NCI-H1417 treated with DMSO at 0.1 percent for 48 hours (cell line): ENCODE measurements at places on chromosomes 6 and 20.
A peak's percentile ranks its signal among the peaks of the same experiment; 100 is the strongest.

- DNase-seq, result no peak
Measured at GRCh38 chr20:25196786-25197120, 1.2 kb downstream of the ENTPD6 start.

DNA sequence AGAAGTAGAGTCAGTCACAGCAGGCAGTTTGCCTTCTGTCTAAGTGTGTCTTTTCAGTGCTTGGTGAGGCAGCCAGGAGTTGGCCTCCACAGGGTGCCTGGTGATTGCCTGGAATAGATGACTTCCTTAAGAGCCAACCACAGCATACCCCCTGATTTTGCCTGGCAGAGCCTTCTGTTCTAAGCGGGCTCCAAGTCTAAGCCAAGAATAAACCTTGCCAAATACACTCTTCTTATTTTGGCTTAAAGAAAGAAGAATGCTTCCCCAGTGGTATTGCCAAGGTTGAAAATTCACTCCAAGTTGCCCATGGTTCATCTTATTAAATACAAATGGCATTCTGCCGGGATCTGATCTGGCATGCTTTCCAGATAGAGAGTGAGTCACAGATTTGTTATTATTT is 1424.8 kb upstream of the EYS start:
- no peak for DNase-seq

DNA sequence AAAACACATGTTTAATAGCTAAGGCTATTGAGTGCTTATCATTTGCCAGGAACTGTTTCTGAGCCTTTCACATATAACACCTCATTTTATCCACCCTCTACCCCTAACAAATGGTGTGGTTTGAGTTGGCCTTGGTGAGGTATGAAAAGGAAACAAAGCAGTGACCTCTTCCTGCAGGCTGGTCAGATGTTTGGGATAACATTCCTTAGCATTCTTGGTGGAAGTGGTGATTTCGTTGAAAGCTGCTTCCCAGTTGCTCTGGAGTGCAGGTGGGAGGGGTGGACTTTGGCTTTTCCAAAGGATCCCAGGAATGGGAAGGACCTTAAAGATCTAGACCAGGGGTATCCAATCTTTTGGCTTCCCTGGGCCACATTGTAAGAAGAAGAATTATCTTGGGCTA is 41.3 kb downstream of the CARMIL1 start:
- no peak for DNase-seq

GRCh38 chr6:92497281-92497680 is 922.1 kb downstream of the EPHA7 start:
- DNase-seq, result no peak

GRCh38 chr20:38369389-38369788 is 23.1 kb downstream of the LBP start:
- DNase-seq, result no peak

- no peak for DNase-seq
Measured at GRCh38 chr6:12344961-12345693, 55.0 kb downstream of the EDN1 start.

DNA sequence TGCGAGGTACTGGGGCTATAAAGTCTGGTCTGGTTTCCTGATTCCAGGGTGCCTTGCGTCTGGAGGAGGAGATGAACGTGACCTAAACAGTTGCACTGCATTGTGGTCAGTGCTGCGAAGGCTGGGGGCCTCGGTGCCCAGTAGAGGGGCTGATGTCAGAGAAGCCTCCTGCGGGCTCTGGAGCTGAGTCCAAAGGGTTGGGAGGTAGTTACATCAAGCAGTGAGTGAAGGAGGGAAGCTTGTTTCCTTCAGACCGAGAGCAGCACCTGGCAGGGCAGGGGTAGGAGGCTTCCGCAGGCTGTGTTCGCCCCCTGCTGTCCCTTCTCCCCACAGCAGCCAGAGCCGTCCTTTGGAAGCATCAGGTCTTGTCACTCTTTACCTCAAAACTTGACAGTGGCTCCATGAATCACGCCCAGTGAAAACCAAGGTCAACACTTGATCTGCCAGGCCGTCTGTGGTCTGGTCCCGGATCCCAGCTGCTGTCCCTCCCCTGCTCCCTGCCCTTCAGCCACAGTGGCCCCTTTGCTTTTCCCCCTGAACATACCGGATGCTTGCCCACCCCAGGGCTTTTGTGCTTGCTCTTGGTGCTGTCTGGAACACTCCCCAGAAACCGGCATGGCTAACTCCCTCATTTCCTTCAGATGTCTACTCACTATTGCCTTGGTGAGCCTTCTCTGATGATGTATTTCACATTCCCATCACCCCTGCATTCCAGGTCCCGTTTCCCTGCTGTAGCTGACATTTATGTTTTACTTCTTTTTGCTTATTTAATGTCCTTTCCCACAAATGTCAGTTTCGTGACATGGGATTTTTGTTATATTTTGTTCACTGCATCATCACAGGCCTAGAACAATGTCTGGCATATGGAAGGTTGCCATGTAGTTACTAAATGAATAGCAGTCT is 7.0 kb downstream of the DYNLRB1 start:
- no peak for DNase-seq

DNA sequence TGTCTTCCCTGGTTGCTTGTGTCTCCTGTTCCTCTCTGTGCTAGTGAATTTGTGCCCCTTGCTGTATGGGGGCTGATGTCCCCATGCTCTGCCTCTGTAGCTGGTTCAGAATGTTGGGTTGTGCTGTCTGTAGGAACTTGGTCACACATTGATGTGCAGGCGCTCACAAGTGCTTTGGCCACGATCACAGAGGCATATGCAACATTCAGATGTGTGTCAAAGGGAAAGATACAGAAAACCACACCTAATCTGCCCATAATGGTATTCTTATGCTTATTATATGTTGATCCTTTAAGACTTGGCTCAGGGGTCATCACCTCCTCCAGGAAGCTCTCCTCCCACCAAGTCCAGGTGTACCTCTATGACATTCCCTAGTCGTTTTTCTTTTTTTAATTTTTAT is 17.1 kb upstream of the DHX35 start:
- no peak for DNase-seq

DNA sequence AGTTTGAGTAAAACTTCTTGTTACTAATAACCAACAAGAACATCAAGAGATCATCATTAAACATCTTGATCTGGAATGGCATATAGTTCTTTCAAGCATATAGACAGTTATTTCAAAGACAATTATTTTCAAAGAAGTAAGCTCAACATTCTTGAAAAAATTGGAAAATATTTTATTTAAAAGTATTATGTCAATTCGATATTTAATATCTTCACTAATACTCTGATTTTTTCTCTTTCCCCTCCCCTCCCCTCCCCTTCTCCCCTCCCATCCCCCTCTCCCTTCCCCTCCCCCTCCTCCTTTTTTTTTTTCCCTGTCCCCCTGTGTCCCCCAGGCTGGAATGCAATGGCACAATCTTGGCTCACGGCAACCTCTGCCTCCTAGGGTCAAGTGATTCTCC is 82.8 kb downstream of the SASH1 start:
- DNase-seq, result no peak

DNA sequence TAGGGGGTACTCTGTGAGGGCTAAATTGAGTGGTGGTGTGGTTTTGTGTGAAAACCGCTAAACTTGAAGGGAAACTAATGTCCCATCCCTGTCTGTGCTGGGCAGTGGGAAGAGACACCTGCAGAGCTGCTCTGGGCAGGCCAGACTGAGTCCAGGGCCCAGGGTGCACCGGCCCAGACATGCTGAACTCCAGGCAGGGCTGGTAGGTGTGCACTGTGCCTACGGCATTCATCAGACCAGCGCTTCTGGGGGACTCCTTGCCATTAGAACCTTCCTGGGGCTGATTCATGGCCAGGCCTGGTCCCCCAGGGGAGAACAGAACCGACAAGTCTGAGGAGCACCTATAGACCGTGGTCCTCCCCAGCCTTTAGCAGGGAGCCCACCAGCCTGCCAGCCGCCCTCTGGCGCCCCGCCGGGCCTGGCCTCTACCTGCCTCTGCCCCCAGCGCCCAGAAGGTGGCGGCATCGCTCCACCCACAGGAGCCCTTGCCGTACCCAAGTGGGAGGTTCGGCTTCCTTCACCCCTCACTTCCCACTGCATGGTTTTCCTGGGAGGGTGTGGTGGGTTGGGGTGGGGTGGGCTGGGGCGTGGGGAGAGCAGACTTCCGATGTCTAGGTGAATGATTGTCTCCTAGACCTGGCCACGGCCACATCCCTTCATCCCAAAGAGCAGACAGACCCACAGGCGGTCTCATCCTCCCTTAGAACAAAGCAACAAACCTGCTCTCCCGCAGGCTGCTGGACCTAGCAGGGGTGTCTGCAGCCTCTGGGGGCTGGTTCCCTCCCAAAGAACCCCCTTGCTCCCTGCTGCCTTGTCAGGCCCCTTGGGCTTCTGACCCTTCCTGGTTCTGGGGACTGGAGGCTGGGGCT is 15.5 kb downstream of the CCDC167 start:
- DNase-seq, result no peak

DNA sequence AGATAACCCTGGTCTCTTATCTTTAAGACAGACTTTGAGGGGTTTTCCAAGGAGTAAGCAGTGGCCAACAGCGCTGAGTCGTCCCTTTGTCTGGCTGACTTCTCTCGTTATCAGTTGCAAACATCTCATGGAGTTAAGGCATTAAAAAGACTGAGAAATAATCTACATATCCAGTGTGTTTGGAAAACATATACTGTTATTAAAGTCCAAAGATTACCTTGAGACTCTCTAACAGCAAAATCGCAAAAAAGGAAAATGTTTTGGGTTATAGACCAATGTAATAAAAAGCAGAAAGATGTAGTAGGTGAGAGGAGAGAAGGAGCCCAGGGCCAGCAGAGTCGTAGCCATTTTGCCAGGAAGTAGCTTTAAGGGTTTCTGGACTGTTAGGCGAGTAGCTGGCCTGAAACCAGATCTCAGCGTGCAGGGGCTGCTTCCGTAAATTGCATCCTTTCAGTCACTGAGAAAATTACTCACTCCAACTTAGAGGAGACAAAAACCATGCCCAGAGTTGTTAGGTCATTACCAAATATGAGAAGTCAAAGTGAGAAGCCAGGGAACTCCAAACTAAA is 24.6 kb downstream of the MYLK4 start:
- no peak for DNase-seq

- DNase-seq, result no peak
Measured at GRCh38 chr6:78597966-78598365, 269.4 kb upstream of the IRAK1BP1 start.

- no peak for DNase-seq
Measured at GRCh38 chr6:156886409-156886808, 109.2 kb downstream of the ARID1B start.

GRCh38 chr6:84027340-84028181 is 6.0 kb upstream of the MRAP2 start:
- peak; percentile 57 for DNase-seq

DNA sequence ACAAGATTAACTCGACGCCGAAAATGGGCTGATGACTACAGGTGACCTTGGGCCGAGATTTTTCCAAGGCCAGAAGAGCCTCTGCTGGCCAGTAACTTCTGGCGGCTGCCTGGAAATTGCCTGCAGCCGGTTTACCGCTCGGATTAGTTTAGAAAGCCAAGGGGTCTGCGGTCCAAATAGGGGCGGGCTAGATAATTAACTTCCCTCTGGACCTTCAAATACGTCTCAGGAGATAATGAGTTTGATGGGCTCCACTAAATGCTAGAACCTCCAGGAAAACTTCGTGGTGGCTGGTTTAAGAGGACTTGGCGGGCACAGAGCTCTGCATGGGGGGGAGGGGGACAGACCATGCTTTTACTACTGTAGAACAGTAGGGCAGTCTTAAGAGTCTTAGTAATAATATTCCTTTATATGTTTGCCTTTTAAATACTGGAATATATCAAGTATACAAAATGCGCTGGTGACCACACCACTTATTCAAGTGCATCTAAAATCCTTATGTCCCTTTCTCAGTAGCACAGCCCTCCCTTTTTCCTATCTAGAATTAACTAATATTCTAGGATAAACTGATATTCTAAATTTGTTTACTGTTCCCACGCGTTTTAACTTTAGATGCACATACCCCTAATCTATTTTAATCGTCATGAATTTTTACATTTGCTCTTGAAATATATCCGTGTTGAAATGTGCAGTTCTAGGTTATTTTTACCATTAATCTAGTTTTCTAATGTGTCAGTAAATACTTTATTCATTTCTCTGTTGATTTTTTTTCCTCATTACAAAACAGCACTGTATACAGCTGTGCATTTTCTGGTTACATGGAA is 107.5 kb upstream of the PRSS16 start:
- no peak for DNase-seq

- DNase-seq, result no peak
Measured at GRCh38 chr20:46583411-46584214, 33.2 kb upstream of the OCSTAMP start.

DNA sequence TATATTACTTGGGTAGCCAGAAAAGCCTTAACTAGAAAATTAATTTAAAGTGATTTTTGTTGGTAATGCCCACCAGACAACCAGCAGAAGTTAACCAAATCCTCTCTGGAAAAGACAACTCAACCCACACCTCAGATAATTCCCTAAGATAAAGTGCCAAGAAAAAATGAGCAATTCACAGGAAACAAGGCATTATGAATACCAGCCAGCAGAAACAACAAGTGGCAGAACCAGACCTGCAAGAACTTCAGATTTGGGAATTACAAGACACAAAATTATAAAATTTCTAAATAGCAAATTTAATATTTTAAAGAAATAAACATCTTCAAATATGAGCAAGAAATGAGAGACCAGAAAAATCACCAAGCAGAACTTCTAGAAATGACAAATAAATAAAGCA is 80.0 kb upstream of the MRPS10 start:
- no peak for DNase-seq

- DNase-seq, result no peak
Measured at GRCh38 chr6:14509120-14509519, 391.5 kb downstream of the CD83 start.

GRCh38 chr20:8505476-8506200 is 373.6 kb downstream of the PLCB1 start:
- no peak for DNase-seq

GRCh38 chr20:59491884-59492283 is 112.5 kb upstream of the PHACTR3 start:
- DNase-seq, result no peak

- DNase-seq, result no peak
Measured at GRCh38 chr6:13531956-13532355, 42.4 kb upstream of the SIRT5 start.

- DNase-seq, result no peak
Measured at GRCh38 chr20:4546786-4547185, 174.9 kb upstream of the PRND start.

DNA sequence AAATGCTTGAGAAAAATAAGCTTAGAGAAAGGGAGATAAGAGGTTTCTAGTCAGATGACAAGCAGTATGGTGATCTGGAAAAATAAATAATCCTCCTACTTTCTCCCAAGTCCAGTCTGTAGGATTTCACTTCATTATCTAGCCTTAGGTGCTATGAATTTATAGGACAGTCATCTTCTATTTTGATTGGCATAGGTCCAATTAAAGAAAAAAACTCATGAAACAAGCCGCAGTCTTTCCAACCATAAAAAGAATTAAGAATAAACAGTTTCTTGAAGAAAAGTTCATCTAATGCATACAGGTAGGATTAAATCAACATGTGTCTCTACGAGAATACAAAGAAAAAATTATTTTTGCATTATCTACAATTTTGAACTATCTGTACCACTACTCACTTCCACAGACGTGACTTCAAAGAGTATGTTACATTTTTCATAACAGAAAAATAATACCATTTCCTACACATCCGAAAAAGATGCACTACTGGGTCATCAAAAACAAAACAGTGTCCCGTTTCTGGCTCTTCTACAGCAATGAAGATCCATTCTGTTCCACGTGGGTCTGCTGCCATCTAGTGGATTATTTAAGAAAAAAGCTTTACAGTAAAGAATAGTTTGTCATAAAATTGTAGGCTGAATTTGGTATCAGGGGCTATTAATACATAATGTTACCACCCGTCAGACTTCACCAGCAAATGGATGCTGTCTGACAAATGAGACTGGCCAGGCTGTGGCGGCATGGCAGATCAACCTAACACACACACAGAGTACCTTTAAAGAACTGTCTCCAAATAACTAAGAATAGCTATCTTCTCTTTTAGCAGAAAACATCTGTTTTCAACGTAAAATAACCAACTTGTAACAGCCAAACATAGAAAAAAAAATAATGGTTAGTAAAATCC is 28.9 kb downstream of the STX7 start:
- peak; percentile 54 for DNase-seq
